Gastroesophageal sphincter (tissue), 4 donors: ENCODE measurements at places on chromosomes 7 and 10.

DNA sequence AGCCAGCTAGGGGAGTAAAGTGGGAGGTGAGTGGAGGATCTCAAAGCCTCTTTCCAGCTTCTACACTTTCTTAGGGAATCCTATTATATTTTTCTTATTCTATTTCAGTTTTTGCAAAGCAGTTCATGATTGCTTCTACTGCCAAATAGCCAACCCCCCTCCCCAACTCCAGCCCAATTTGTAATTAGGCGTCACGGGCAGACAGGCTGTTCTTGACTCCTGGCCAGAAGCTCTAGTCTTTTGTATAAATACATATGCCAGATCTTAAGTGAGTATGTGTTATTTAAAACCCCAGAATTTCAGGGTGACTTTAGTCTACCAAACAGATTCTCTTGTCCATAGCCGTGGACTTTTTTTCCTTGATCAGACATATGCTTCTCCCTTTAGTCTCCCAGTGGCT is 255.2 kb downstream of the BUB3 start:
- ATAC-seq = no peak

DNA sequence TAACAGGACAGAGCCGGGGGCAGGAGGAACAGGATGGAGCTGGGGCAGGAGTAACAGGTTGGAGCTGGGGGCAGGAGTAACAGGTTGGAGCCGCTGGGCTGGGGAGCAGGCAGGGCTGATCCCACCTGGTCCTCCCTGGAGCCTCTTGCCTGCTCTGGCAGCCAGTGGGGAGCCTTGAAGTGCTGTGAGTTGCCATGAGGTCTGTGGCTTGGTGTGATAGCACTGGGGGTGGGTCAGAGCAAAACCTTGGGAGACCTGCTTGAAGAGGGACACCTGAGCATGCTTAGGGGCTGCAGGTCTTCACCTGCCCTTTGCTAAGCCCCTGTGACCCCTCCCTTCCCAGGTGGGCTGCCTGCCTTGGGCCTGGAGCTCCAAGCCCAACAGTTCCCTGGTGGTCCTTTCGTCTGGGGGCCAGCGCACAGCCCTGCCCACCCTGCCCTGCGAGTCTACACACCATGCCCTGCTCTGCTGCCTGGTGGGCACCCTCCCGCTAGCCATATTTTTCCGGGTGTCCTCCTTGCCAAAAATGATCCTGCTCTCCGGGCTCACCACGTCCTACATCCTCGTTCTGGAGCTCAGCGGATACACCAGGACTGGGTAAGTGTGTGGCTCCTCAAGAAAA is 111.6 kb downstream of the ADCY1 start:
- ATAC-seq = no peak

DNA sequence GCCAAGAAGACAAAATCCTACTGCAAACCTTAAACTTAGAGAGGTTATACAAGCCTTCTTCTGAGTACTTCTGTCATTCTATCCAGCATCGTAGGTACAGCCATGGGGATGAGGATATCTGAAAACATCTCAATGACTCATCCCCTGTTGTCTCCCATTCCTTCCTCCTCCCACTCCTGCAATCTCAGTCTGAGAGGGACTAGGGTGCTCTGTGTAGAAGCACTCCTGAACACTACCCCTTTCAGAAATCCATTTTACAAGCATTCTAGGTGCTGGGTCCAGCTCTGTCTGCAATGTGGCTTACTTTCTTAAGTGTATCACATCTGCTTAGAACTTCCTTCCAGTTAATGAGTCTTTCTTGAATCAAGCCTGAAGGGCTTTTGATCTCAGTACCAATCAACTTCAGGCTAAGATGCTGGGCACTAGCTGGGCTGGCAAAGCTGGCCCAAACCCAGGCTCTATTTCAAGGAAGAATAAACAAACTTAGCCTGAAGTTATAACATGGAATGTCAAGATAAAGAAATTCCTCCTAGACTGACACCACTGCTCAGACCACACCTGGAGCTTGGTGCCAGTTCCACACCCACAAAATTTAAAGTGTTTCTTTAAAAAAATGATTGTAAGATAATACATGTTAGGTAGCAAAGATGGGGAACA is 270.3 kb upstream of the AOAH start:
- no peak for ATAC-seq

GRCh38 chr10:43386981-43387677 is 15.7 kb downstream of the FXYD4 start:
- no peak for ATAC-seq

DNA sequence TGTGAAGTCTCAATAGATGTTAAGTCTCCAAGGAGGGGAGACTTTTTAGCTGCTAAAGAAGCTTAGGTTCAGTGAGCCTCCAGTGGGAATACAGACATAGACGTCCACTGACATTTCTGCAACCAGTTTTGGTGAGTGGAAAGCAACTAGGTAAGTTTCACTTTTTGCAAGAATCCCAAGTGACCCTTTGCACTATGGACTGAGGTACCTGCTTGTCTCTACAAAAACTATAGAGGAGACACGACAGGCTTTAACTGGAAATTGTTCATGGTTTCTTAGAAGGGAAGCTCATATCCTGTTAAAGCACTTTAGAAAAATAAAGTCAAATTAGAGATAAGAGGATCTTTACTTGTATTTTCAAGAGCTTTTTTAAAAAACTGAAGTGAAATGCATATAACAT is 38.6 kb downstream of the GBF1 start:
- ATAC-seq = no peak

GRCh38 chr7:84847790-84848189 is 339.1 kb downstream of the SEMA3D start:
- no peak for ATAC-seq

DNA sequence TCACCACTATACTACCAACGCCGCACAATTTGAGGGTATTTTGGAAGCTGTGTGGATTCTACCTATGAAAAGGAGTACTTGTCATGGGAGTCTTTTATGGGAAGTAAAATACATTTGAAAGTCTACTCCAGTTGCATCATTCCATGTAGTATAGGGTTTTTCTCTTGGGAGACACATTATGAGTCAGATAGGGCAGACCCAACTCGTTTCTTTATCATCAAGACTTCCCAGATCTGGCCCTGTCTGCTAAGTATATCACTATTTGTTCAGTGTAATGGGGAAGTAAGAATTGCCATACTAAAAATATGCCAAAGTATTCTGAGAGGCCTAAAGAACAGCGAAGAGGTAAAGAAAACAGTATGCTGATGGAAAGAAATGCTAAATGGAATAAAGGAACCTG is 144.2 kb downstream of the SPAG6 start:
- ATAC-seq = no peak

DNA sequence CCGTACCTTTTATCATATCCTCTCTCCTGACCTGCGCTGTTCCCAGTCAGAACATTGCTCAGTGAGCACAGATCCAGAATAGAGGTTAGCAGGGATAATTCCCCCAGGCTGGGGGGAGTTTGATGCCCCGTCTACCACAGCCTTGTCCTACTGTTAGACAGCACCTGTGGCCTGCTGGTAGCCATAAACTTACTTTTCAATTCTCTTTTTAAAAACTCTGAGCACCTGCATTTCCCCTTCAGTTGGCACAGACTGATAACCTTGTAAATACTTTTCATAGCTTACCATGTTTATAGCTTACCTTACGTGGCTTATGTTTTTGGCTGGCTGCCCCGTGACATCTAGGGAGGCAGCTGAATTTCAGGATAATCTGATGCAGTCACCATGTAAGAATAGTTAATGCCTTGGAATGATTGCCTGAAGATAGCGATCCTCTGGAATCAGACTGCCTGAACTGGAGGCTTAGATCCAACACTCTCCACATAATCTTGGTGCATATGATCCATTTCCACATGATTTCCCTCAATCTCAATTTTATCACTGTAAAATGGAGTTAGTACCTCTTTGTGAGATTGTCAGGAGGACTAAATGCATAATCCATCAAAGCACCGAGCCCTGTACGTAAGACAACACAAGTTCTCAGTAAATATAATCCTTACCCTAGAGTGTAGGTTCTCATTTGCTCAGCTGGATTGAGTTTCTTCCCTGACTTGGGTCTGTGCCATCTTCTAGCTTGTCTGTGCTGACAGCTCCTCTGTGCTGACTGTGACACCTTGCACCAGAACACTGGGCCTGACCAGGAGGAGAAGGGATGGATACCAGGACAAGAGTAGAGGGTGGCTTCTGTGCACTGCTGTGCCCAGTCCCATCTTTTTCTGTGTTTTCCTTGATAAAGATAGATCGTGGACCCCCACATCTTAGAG is 111.7 kb upstream of the GJD4 start:
- ATAC-seq = no peak

DNA sequence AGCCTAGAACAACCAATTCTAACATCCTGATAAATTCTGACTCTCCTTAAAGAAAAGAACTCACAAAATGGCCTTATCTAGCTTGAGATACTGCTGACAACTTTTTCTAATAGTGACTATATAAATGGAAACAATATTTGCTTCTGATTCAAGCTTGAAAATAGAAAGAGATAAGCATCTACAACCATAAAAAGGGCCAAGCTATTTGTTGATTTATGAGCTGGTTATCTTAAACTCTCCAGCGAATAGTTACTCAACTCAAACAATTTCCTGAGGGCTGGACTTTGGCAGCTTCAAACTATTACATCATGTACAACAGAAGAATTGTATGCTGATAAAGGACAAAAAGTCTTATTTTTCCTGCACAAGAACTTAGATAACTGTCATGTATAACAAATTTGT is 4.6 kb downstream of the USP54 start:
- ATAC-seq = peak; percentile 56

DNA sequence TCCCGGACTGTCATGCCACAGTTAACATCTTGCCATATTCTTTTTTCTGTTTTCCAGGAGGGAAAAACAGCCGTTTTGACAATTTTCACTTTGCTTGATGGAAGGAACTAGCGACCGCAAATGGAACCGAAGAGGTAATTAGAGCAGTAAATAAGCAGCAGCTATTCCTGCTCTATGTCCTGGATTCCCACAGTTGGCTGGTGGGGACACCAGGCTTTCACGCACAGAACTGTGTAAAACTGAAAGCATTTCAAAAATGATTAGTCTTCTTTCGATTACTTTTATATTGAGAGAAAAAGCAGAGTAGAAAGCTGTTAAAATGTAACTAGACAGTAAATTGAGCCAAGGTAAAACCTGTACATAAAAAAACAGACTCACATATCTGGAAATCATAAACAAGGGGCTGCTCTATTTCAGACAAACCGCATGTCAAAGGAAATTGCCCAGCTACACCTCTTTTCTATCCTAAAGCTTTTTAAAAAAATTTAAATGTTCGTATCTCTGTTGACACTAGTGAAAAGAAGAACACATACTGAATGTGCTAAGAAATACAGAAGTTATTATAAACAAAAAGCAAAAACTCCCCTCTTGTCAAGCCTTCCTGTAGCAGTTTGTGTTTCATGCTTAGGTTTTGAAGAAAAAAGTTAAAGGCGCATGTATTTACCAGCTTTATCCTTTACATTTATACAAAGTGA is 93.4 kb downstream of the RNF216 start:
- no peak for ATAC-seq

DNA sequence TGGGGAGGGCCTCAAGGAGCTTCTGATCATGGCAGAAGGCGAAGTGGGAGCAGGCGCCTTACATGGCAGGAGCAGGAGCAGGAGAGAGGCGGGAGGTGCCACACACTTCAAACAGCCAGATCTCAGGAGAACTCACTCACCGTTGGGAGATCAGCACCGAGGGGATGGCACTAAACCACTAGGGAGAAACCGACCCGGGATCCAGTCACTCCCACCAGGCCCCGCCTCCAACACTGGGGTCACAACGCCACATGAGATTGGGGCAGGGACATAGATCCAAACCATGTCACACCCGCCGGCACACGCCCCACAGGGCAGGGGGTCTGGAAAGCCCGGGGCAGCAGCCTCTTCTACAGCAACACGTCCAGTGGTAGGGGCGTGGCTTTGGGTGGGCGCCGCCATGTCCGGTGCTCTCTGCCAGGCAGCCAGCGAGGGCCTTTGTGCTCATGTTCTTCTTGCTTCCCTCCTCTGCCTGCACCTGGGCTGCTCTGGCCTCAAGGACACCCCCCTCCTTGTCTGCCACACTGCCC is 233.8 kb upstream of the SHH start:
- ATAC-seq = no peak

GRCh38 chr7:111895049-111895448 is 311.1 kb downstream of the DOCK4 start:
- no peak for ATAC-seq

DNA sequence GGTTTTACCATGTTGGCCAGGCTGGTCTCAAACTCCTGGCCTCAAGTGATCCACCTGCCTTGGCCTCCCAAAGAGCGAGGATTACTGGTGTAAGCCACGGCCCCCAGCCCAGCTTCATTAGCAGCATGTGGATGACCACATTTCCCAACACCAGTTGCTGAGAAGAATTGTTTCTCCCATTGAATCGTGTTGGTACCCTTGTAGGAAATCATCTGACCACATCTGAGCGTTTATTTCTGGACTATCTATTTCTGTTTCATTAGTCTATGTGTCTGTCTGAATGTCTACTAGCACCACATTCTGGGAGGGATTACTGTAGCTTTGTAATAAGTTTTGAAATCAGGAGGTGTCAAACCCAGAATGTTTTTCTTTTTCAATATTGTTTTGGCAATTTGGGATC is 89.6 kb downstream of the LCOR start:
- ATAC-seq = no peak

- peak; percentile 53 for ATAC-seq
Measured at GRCh38 chr7:82210416-82211184, 233.0 kb downstream of the CACNA2D1 start.

DNA sequence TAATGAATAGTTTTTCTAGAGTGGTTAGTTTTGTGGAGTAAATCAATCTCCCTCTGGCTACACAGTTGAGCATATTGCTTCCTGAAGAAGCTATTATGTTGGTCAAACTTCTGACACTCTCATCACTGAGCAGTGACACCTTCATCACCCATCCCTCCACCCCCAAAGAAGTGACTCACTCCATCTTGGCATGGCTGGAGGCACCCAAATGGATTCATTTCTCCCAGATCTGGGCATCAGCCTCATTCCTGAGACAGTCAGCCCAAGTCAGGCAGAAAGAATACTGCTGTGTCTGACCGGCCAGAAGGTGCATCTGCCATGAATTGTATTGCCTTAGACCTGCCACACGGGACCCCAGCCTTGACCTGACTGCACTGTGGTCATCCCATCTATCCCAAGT is 117.0 kb upstream of the HABP2 start:
- ATAC-seq = no peak

DNA sequence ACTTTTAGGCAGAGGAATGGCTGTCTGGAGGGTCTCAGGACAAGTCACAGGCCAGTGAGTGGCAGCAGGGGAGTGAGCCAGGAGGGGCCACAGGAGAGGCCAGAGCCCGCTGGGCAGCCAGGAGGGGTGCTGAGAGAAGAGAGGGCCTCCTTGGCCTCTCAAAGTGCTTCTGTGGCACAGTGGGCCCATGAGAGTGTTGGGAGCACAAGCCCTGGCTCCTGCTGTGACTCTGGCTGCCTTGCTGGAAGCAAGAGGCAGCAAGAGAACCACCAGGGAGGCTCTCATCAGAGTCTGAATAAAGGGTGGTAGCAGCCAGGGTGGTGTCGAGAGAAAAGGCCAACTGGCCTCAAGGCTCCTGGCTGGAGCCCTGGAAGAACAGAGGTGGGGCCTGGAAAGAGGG is 91.1 kb downstream of the VOPP1 start:
- ATAC-seq = no peak
